ENCODE measurements at places on chromosomes 5 and 9.

DNA sequence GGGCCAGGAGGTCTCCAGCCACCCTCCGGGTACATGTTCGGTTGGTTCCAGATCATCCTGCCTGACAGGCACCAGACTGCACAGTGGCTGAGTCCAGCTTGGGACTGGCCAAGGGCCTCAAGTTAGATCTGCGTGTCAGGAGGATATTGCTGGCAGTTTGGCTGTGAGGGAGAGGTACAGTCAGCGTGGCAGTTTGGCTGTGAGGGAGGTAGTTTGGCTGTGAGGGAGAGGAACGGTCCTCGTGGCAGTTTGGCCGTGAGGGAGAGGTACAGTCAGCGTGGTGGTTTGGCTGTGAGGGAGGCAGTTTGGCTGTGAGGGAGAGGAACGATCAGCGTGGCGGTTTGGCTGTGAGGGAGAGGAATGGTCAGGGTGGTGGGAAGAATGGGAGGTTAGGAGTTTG is 39.0 kb downstream of the CACNA1B start:
- no peak for DNase-seq

DNA sequence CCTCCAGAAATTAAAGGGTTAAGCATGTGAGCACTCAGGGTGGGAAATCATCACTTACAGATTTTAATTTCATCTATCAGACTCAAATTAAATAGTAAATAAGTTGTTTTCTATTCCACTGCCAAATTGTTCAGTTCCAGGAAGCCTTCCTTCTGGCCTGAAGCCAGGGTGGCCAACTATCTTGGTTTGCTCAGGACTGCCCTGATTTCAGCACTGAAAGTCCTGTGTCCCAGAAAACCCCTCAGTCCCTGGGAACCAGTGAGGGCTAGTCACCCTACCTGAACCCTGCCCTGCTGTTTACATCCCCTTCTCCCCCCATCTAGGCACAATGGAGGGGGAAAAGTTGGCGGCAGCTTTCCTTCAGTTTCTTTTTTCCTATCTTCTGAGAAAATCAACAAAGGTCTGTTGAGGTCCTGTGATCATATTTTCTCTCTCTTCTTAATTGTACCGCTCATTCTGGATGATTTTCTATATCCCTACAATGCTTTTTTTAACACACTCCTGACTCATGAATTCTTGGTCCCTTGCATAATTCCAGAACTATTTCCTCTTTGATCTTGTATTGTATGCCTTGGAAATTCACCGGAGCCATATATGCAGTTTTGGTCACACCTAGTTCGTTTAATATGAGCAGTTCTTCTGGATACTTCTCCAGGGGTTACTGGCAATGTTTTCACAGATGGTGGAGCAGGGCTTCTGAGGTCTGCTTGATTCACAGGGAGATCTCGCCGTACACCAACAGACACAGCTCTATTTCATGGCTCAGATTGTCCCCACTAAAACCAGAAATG is 103.8 kb downstream of the MAP1B start:
- no peak for DNase-seq

DNA sequence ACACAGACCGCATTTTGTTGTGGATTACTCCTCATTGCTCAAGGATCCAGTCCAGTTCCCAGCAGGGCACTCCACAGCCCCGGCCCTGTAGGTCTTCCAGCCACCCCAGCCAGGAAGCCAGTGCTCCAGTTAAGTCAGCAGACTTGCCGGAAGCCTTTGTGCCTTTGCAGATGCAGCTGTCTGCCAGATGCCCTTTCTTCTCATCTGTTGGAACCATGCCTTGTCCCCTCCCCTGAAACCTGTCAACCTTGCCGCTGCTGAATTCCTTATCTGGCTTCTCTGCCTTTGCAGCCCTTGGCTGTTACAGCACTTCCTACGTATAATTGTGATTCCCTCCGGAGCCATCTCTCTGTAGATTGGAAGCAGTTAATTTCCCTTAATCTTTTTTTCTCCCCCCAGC is 28.4 kb downstream of the PSAT1 start:
- DNase-seq = no peak

GRCh38 chr5:1008451-1009358 is at the start of gene NKD2:
Gene NKD2, plus strand, starts transcription at chr5:1008802. Its CDS starts 256 bp downstream, at chr5:1009058.
- DNase-seq = peak; percentile 13

GRCh38 chr9:103902263-103902662 is 191.8 kb upstream of the SMC2 start:
- DNase-seq = no peak

- DNase-seq = no peak
Observed at GRCh38 chr9:112551641-112552040, 65.0 kb downstream of the KIAA1958 start.

DNA sequence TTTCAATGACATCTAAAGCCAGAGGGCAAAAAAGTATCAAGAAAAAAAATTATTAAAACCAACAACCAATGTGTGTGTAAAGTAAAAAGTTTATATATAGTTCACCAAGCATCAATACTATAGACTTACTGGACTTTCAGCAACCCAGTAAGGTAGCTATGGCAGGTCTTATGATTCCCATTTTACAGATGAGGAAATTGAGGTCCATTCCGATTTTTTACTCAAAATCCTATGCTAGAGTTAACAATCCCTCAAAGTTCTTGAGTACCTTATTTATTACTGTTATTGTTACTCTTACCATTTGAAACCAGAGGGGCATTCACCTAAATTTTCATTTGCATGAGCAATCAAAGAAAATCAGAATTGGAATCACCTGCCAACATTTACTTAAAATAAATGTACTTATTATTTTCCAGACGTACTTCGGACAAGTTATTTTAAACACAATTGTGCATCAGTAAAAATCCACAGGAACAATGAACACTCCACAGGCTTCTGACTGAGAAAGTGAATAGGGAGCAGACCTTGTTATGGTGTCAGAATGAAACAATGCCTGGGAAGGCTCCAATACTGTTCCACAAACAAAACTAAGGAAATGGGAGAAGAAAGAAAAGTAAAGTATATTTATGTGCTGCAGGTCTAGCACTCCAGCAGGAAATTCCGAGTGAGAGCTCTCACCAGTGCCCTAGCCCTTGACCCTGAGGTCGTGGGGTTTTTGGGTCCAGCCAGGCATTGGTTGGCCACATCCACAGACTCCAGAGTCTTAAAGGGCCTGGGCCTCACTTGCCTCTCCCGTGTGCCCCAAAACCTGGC is 229.9 kb downstream of the PIK3R1 start:
- DNase-seq = no peak

DNA sequence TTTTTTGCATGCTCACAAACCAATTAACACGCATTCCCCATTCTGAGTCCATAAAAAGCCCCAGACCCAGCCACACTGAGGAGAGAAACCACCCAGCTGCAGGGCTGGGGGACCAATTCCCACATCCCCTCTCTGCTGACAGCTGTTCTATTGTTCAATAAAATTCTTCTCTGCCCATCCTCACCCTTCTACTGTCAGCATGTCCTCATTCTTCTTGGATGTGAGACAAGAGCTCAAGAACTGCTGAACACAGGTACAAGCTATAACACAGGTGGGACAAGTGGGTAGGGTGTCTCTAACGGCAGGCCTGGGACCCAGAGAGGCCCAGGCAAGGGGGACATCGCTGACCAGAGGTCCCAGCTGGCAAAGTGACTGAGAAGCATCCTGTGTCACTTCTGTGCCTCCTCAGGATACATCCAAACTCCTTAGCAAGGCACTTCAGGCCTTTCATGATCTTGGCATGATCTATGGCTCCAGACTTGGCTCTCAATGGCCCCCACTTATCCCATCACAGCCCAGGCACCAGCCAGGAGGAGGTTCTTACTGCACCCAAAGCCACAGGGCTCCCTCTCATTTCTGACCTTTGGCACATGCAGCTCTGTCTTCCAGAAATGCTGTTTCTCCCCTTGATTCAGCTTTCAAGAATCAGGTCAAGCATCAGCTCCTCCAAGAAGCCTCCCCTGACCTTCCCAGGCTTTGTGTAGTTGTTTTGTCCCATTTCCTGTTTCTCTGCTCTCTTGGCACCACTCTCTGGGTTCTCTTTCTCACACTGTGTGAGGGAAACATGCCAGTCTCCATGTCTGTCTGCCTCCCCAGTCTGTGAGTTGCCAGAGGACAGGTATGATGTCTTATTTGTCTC is 7.3 kb upstream of the ALDH1B1 start:
- DNase-seq = no peak

DNA sequence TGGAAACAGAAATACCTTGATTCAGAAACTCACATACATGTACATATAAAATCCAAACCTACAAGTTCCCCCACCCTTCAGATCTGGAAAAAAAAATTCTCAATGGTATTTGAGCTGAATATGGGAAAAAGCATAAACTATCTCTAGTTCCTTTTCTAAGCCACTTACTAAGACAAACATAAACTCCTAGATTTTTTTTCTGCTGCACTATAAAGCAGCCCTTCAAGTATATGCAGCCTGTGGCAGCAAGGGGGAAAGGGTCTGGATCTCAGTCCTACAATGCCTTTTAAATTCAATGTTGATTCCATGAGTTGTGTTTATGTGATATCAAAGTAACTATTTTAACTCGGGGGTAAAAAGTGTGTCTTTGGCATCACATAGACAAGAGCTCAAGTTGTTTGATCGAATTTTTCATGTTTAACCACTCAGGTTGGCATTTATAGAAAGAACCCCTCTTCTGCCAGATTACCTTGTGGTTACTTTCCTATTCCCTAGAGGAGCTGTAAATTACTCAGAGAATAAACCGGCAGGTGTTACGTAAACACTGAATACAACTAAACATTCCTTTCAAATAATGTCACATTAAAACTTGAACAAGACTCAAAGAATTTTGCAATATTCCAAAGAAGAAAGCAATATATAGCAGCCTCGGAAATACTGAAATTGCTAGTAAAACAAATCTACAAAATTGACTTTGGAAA is 91.8 kb upstream of the FER start:
- no peak for DNase-seq

DNA sequence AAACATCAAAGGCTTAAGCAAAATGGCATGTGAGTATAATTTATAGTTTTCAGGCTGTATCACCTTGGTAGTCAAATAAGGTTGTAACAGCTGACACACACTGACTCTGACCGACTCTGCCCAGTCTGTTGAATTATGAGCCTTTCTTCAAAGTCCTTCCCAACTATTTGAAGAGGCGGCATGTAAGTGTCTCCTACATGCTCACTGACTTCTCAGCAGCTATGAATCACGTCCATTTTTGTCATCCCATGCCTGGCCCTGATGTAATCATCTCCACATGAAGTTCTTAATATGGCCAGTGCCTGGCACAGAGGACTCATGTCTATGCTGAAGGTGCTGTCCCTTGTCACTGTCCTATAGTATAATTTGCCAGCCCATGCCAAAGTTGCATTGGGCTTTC is 5.1 kb upstream of the PTBP3 start:
- no peak for DNase-seq

GRCh38 chr5:11062397-11062796 is 301.4 kb upstream of the DAP start:
- no peak for DNase-seq

DNA sequence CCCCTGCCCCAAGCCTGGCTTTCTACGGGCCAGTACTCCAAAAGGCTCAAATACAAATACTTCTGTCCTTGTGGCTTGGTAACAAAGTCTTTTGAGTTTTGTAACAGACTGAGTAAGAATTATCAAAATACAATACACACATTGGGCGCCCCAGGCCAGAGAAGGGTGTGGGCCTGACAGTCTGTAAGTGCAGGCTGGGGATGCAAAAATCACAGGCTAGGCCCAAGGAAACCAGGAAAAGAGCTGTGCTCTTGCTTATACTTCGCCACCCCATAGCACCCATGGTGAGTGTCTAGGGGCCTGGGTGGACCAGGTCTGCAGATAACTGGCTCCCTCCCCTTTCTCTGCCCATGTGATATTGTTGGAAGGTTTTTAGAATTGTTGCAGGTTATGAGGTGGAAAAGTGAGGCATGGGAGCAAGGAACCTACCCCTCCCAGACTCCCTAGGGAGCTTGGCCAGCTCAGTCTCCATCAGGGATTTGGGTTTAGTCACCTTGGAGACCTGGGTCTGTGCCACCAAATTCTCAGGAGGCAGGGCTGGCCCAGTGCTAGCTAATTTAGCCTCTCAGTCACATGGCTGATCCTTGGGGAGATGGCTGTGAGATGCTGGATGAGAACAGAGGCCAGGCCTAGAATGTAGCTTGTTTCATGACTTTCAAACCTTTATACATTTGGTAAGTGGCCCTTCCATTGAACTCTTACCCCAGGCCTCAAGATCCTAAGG is 72.9 kb downstream of the TARS1 start:
- no peak for DNase-seq

GRCh38 chr9:124030969-124031451 is 19.4 kb downstream of the LHX2 start:
- no peak for DNase-seq

DNA sequence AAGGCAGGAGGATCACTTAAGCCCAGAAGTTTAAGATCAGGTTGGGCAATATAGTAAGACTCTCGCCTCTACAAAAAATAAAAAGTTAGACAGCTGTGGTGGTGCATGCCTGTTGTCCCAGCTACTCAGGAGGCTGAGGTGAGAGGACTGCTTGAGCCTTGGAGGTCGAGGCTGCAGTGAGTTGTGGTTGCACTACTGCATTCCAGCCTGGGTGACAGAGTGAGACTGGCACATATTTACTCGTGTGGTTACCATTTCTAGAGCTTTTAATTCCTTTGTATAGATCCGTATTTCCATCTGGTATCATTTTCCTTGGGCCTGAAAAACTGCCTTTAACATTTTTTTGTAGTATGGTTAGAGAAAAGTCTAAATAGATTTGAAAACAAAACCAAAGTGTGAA is 7.8 kb downstream of the IL6ST start:
- DNase-seq = no peak

- DNase-seq = no peak
Observed at GRCh38 chr5:131323378-131323777, 59.5 kb downstream of the CDC42SE2 start.

DNA sequence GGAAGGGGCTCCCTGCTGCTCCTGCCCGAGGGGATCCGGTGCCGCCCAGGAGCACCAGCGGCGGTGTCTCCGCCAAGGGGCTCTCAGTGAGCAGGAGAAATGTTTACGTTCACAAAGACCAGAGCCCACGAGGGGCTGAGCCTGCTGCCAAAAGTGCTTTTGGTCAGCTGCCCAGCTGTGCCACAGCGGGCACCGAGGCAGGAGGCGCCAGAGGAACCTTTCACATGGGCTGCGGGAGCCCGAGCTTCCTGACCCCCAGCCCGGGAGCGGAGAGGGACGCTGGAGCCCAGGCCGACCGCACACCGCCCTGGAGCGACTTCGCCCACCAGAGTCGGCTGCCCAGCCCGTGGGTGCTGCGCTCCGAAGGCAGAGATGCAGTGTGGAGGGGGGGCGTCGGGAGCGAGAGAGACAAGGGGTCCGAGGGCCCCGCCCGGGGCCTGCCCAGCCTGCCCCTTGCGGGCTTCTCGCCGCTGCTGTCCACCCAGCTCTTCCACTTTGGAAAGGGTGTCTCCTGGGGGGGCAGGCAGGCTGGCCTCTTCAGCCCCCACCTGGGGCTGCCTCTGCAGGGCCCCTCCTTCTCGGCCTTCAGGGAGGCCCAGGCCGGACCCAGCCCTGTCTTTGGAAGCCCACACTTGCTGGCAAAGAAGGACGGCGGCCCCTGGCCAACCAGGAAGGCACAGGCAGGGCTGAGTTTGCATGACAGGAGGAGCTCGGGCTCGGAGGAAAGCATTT is 7.9 kb downstream of the PPP1R26 start:
- no peak for DNase-seq

DNA sequence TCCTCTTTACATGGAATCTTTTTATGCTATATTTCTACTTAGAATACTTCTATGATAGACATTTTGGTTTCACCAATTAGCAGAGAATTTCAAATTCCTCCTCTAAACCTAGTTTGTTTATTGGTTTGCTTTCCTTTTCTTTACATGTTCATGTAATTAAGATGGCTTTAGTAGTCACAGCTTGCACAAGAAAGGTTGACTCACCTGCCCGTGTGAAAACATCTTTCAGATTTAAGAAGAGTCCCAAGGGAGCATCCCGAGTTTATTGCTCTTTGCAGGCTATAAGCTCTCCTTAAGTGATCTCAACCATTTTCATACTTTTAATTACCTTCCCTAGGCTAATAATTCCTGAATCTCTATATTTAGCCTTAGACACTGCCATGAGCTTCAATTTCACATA is 28.9 kb downstream of the TYRP1 start:
- DNase-seq = no peak

Measured in activated CD4-positive, alpha-beta T cell treated with anti-CD3 and anti-CD28 coated beads, Interleukin-2, amount 50 U/mL, for 4 hours (primary cell).